Breast epithelium (tissue), 4 donors: ENCODE measurements at places on chromosomes 13 and 19.

GRCh38 chr13:111382411-111382810 lies 62.0 kb downstream of the TEX29 start:
- no peak for DNase-seq

- no peak for DNase-seq
Observed at GRCh38 chr13:51768378-51768921, 35.5 kb downstream of the DHRS12 start.

- no peak for DNase-seq
Observed at GRCh38 chr19:14406645-14407401, 12.3 kb downstream of the DDX39A start.

DNA sequence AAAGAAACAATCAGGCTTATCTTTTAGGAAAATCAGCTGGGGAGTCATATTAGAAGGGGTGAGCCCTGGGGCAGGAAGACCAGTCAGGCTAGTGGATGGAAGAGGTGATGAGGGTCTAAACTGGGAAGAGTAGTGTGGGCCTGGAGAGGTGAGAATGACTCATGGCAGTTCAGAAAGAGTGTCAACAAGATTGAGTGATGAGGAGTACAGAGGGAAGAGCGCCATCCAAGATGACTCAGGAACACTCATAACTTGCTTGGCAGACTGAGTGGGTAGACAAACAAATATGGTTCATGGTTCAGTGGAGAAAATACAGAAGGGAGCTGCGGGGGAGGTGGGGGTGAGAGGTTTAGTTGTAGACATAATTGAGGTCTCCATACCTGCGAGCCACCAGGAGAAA lies 17.3 kb upstream of the CLDN10 start:
- DNase-seq, result no peak

GRCh38 chr13:97945342-97945741 lies 8.1 kb upstream of the IPO5 start:
- DNase-seq, result no peak

GRCh38 chr19:12777217-12778016 lies 2.1 kb upstream of the HOOK2 start:
- peak; percentile 77 for DNase-seq

DNA sequence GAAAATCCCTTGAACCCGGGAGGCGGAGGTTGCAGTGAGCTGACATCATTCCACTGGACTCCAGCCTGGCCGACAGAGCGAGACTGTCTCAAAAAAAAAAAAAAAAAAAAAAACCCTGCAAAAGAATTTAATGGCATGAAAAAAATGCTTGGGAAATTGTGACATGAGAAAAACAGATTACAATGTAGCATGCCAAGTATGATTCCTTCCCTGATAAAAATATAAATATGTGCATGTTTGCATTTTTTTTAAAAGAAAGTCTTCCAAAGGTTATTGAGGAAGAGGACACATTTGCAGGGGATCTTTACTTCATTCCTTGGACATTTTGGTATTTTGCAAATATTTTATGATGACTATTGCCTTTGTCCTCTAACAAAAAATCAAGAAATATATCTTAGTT lies 14.5 kb upstream of the ZBTB32 start:
- no peak for DNase-seq

GRCh38 chr13:24662195-24663088 lies 17.8 kb upstream of the ATP12A start:
- no peak for DNase-seq

DNA sequence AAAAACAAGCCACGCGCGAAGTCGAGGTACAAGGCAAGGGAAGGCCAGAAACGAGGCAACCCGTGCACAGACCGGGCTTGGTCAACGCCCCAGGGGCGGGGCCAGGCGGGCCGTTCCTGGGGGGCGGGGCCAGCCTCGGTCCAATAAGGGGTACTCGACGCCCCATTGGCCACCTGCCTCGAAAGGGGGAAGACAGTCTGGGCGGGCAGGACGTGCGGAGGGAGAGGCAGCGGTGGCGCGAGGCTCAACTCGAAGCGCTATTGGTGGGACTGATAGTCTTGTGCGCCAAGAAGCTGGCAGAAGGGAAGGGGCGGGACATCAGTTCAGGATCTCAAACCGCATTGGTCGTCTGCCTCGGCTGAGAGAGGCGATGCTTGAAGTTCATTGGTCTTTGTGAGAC lies at the start of gene LYPD4:
TSS of gene LYPD4 (minus strand) at position 83 of the 400 bp plus-strand sequence. CDS start 5,398 bp downstream, outside the sequence.
- DNase-seq, result no peak

DNA sequence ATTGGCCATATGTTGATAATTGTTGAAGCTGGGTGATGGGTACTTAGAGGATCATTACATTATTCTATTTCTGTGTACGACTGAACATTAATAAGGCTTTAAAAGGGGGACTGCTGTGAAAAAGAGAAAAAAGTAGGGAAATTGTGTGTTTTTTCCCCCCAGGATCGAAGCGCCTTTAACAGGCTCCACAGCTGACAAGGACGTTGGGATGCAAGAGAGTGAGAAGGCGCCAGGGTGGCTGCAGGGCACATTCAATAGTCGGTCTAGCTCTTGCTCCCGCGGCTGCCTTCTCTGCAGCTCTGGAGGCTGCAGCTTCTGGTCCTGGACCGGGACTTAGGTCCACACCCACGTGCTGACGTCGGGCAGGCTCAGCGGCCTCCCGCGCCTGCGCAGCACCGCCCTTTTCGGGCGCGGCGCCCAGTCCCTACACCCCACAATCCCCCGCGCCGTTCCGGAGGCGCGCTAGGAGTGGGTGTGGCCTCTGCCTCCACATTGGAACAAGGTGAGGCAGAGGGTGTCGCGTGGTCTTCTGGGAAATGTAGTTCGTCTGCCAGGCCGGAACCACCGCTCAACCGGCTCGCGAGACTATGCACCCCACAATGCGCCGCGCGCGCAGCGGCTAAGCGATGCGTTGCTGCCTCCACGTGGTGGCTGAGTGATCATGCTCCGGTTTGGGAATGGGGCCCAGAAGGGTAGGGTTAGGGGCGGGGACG lies 4.9 kb upstream of the LRFN3 start:
- peak; percentile 99 for DNase-seq

- no peak for DNase-seq
Observed at GRCh38 chr19:40600570-40601133, 517 bp upstream of the LTBP4 start.

GRCh38 chr13:102255409-102255808 lies 146.4 kb downstream of the FGF14 start:
- DNase-seq, result no peak

- peak; percentile 61 for DNase-seq
Observed at GRCh38 chr19:16293118-16294091, 31.2 kb upstream of the KLF2 start.

DNA sequence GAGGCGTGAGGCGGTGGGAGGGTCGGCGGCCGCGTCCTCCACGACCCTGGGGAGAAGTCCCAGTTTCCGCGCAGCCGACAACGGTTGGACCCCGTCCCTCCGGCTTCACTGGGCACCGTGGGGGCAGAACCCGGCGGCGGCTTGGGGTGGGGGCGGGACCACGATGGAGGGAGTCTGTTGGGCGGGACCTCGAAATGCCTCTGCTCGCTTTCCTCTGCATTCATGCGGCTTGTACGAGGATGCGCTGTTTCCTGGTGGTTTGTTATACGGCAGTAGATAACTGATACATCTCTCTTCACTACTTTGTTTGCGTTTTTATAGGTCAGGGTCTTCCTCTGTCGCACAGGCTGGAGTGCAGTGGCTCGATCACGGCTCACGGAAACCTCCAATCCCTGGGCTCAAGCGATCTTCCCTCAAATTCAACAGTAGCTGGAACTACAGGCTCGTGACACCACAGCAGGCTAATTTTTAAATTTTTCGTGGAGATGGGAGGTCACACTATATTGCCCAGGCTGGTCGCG lies 24.6 kb upstream of the ZNF846 start:
- peak; percentile 59 for DNase-seq

DNA sequence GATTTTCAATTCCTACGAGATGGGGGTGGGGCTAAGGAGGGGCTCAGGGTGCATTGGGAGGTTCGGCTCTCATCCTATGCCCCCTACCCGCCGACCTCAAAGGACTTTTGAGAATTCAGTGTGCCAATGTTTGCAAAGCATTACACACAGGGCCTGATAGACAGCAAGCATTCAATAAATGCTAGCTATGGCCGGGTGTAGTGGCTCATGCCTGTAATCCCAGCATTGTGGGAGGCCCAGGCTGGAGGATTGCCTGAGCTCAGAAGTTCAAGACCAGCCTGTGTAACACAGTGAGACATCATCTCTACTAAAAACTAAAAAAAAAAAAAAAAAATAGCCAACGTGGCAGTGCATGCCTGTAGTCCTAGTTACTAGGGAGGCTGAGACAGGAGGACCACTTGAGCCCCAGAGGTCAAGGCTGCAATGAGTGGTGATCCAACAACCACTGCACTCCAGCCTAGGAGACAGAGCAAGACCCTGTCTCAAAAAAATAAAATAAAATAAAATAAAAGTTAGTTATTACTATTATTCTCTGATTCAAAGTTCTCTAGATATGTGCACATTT lies 1.9 kb upstream of the CBLC start:
- no peak for DNase-seq

- DNase-seq, result no peak
Observed at GRCh38 chr13:45863709-45864590, 12.4 kb upstream of the SIAH3 start.

DNA sequence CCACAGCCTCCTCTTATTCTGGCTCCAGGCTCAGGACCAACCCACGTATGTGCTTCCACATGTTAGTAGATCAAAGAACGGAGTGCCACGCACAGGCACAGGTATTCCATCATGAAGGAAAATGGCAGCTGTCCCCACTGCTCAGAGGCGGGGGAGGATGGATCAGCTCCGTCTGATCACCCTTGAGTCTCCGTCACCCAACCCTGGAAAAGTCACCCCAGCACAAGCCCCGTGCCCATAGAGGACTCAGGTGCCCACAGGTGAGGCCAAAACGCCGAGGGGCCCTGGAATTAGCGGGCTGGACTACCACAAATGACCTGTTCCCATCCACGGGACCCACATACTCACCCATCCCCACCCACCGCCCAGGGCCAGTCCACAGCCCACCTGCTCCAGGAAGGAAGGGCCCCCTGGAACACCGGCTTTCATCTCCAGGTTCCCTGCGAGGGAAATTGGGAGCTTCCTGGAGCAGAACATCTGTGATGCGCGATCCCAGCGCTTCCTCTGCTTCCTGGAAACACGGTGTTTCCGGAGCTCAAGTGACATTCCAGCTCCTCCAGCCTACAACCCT lies 120.5 kb upstream of the SPACA7 start:
- no peak for DNase-seq

GRCh38 chr13:25371158-25371874 lies 458 bp upstream of the ATP8A2 start:
- DNase-seq, result no peak

GRCh38 chr13:102999499-102999898 lies 66.7 kb downstream of the SLC10A2 start:
- no peak for DNase-seq

DNA sequence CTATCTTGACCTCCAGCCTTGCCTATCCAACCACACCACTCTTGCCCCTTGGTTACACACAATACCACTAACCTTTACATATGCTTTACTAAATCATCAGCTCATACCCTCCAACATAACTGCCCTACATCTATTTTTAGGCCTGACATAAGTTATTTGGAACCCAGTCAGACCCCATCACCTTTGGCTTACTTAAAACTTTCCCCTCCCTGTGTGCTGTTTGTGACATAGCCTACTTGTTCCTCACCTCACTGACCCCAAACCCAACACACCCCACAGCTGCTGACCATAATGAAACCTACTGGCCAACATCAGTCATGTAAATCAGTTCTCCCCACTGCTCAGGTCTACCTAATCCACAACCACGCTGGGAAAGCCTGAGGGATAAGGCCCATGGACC lies 4.9 kb downstream of the ZNF266 start:
- no peak for DNase-seq

DNA sequence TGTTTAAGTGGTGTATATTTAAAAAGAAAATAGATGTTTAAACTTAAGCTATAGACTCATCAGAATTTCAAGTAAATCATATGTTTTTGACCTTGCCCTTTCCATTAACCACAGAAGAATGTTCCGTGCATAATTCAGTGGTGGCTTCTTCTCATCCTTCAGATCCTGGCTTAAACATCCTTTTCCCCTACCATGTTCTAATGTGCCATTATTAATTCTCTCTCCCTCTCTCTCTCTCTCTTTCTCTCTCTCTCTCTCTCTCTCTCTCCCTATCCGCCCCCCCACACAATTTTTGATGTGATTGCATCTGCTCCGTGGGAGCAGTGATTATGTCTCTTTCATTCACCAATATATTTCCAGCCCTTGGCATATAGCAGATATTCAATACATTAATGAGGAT lies 116.4 kb downstream of the DCLK1 start:
- no peak for DNase-seq

- DNase-seq, result no peak
Observed at GRCh38 chr19:58305932-58306323, 751 bp downstream of the ERVK3-1 start.

- no peak for DNase-seq
Observed at GRCh38 chr13:49679246-49679645, 12.0 kb downstream of the EBPL start.
